Jurkat, Clone E6-1 (cell line): ENCODE measurements at places on chromosomes 16 and 17.
A peak's percentile ranks its signal among the peaks of the same experiment; 100 is the strongest.

DNA sequence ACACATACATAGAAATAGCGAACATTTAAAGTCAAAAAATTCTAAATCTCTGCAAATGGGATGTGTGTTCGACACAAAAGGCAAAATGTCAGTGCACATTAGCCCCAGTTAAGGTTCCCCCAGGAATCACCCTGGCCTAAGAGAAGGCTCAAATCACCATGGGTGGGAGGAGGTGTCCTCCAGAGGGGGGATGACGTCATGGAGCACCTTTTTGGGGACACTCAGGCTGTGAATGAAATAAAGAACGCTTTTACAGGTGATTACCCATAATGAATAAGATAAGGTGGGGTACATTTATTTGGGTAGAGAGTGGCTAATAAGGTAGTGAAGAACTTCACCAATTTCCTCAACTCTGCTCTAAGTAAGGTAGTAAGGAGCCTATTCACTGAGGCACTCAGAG, 26.4 kb downstream of the WNT3 start:
- no peak for DNase-seq

DNA sequence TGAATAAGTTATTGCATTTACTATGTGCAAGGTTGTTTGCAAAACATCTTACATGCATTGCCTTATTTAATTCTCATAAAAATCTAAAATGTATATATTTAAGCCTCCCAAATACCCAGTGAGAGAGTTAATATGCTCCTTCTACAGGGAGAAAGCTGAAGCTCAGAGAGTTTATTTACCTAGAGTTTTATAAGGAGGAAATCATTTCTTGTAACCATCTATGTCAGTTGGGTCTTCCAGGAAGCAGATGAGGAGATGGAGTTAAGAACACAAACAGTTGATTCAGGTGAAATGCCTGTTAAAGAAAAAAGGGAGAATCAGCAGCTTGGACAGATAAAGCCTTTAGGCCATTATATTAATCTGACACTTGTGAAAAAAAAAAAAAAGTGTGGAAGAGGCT, 62.6 kb upstream of the DHX40 start:
- DNase-seq, result no peak

- DNase-seq, result peak; percentile 7
Measured at GRCh38 chr17:27526604-27527002, 70.4 kb downstream of the KSR1 start.

GRCh38 chr17:13538841-13539411, 62.8 kb downstream of the HS3ST3A1 start:
- no peak for DNase-seq

- DNase-seq, result no peak
Measured at GRCh38 chr17:77107506-77108433, 33.0 kb upstream of the SEC14L1 start.

GRCh38 chr16:15924996-15925395, 24.4 kb upstream of the ABCC1 start:
- no peak for DNase-seq

DNA sequence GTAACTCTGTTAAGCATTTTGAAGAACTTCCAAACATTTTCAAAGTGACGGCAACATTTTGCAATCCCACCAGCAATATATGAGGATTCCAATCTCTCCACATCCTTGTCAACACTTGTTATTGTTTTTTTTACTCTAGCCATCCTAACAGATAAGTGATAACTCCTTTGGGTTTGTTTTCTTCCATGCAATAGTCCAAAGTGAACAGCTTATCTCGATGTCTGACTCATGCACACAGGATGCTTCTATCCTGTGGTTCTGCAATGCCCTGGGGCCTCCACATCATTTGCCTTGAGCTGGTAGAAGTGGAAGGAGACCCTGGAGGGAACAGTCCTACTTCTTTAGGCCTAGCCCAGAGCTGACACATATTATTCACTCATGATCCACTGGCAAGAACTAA, 13.0 kb downstream of the TLE7 start:
- DNase-seq, result no peak

GRCh38 chr16:53779186-53779585, 75.2 kb downstream of the FTO start:
- no peak for DNase-seq

GRCh38 chr17:72616447-72616846, 476.0 kb downstream of the SLC39A11 start:
- no peak for DNase-seq

- DNase-seq, result peak; percentile 64
Measured at GRCh38 chr17:64028874-64029464, 8.5 kb upstream of the ICAM2 start.

DNA sequence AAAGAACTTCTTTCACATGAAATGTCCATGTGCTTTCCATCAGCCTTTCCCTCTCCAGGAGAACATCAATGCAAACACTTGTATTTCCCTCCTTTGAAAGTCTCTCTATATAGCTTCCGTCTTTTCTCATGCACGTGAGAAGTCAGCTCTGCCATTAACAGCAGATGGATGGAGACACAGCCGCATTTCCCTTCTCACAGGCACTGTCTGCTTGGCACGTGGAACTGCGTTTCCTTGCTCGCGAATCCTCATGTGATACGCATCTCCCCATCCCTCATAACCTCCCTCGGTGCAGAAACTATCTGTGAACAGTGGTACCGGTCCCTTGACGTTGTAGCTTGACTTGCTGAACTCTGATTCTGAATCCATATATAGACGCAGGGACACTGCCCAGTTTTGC, 717.0 kb upstream of the RBFOX1 start:
- no peak for DNase-seq

DNA sequence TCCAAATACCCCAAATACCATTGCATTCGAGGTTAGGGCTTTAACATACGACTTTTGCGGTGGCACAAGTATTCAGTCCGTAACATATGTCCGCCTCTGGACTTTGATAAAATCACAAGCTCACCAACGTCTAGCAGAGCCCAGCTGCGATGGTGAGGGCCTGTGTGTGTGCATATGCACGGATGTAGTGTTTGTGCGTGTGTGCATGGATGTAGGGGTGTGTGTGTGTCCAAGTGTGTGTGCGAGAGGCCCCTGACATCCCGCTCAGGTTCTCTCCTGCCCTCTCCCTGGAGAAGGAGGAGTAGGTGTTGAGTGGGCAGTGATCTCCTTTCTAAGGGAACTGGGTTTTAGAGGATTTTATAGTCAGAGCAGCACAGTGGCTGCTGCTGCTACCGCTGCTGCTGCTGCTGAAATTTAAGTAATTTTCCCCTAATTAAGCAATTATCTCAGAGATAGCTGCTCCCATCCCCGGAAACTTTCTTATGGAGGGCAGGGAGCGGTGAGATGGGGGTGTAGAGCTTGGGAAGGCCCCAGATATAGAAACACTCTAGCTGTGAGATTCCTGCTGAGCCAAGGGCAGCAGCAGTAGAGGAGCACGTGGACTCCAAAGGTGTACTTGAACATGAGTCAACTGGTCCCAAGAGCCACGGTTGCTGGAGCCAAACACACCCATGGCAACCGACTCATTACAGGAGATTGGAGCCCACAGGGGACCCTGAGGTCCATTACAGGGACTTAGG, 121.7 kb upstream of the SDK2 start:
- DNase-seq, result no peak

GRCh38 chr17:2928294-2928890, 132.2 kb downstream of the RAP1GAP2 start:
- no peak for DNase-seq

DNA sequence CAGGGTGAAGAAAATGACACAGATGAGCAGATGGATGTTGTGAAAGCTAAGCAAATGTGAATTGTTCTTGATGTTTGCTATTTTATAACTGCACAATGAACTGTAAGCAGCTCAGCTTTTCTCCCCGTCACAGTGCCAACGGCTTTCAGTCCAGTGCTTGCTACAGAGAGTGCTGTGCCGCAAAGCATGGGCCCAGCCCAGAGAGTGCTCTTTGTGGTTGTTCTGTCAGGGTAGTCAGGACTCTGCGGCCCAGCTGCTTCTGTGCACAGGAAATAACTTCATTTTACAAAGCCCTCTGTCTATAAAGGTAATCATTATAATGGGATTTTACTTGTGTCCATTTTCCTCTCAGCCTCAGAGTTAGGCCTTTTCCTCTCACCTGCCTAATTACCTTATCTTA, 39.1 kb downstream of the CDRT15 start:
- DNase-seq, result no peak

DNA sequence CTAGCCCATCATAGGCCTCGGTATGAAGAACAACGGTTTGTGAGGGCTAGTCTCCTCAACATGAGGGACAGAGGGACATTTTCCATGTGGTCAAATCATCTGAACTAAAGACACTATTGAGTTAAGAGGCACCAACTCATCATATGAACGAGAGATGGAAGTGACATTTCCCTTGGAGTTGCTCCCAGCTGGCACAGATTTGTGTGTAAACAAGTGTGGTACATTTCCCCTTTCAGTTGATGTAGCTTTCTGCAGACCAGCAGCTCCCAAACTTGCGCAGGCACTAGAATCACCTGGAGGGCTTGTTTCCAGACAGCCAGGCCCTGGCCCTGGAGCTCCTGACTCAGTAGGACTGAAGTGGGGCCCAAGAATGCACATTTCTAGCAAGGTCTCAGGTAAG, 205.5 kb downstream of the PARN start:
- DNase-seq, result no peak

DNA sequence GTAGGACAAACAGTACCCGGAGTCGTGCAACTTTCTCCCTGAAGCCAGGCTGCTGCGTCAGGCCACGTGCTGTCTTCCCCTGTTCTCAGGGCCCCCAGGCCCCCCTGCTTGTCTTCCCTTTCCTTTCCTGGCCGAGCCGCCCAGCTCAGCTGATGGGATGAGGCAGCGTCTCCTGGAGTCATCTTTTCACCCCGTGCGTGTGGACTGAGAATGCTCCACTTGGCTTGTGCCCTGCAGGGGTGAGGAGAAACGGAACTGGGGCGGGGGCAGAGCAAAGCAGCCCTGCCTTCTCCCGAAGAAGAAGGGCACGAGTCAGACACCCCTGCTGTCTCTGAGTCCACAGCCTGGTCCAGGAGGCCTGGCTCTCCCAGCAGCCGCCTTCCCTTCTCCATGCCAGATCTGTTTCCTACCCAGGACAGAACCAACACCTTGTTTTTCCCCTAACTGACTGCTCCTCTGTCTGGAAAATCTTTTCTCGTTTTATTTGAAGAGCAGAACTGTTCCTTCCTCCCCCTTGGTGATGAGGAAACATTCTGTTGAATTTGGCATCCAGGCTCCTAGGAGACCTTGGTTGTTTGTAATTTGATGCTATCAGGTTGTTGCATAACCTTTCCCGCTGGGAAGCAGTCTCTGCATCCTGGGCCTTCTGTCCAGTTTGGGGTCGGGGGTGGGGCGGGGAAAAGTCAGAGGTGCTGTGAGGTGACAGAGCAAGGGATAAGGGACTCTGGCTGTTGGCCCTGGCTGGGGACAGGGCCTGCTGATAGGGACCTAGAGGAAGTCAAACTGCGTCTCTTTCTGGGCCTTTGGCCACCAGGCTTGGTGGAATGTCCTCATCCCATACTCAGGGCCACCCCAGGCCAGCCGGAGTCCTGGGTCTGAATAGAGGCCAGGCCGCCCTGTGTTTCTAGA, 78.8 kb downstream of the WIPI1 start:
- no peak for DNase-seq

DNA sequence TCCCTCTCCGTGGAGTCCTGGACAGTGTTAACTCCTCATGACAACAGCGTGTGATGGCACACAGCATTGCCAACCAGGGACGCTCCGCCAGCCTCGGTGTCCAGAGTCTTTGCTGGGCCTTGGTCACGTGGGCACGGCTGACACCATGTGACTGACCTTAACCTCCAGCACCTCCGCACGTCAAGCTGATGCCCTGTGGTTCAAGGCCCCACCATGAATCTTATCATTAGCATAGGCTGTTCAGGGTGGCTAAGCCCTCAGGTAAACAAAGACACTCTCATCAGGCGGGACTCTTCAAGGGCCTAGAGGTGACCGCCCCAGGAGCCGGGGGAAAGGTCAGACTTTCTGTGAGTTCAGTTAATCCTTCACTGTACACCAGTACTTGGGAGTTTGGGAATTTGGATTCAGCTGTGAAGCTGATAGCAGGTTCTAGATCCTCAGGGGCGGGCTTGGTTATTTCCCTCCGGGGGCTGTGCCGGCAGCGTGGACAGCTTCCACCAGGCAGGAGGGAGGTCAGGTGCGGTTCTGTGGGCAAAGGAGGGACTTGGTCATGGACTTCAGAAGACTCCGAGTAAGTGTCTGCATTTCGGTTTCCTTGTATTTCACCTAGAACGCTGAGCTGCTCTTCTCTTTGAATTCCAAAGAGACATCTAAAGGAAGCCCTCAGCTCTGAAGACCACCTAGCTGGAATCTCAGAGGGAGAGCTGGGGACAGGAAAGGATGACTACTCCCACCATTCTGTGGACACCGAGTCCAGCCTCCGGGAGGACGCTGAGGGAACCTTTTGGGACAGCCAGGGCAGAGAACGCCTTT, 195.5 kb upstream of the CIBAR2 start:
- DNase-seq, result no peak

GRCh38 chr17:50685691-50686493, 21.8 kb downstream of the ANKRD40 start:
- no peak for DNase-seq

GRCh38 chr16:48231727-48232492, 12.2 kb upstream of the LONP2 start:
- peak; percentile 16 for DNase-seq

DNA sequence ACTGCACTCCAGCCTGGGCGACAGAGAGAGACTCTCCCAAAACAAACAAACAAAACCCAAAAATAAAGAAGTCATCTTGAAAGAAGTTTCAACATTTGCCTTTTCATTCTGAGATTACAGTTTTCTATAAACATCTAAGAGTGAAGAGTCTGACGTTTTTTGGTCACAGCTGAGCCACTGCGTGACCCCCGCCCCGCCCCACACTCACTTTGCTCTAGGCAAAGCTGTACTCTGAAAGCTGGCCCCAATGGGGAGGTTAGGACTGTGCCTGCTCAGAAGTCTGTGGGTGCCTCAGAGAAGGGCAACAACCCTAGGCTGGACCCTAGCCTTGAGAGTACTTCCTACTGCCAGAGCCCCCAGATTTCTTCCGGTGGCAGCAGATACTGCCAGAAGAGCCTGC, 19.3 kb downstream of the CYB5D2 start:
- DNase-seq, result no peak

DNA sequence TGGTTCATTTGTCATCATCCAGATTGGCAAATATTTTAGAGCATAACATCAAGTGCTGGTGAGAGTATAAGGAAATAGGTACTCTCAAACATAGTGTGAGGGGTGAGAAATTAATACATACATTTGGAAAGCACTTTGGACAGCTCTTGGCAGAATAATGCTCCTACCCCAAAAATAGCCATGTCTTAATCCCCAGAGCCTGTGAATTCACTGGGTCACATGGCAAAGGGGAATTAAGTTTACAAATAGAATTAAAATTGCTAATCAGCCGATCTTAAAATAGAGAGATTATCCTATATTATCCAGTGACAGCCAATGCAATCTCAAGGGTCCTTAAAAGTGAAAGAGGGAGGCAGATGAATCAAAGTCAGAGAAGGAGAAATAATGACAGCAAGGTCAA, 38.8 kb upstream of the ANKFN1 start:
- no peak for DNase-seq

DNA sequence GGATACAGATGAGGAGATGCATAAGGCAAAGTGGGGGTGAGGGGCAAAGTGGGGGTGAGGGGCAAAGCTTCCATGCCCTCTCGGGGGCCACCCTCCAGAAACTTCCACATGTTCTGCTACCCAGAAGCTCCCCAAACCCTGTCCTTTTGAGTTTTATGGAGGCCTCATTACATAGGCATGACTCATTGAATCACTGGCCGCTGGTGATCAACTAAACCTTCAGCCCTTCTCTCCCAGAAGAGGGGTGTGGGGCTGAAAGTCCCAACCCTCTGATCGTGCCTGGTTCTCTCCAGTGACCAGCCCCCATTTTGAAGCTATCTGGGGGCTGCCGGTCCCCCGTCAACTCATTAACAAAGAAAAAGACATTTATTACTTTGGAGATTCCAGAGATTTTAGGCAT, 27.5 kb downstream of the ITGAE start:
- no peak for DNase-seq

- DNase-seq, result no peak
Measured at GRCh38 chr17:62139141-62139540, 74.1 kb upstream of the MED13 start.
